Stimulated activated CD8-positive, alpha-beta memory T cell treated with anti-CD3 and anti-CD28 coated beads, Interleukin-15, amount 100 ng/mL, for 24 hours (primary cell): ENCODE measurements at places on chromosomes 13 and 19.

- DNase-seq = no peak
Measured at GRCh38 chr13:51759240-51759639, 44.7 kb downstream of the DHRS12 start.

GRCh38 chr13:41917641-41918040 lies 43.3 kb downstream of the VWA8 start:
- DNase-seq = no peak

- DNase-seq = no peak
Measured at GRCh38 chr13:37290716-37291505, 185.4 kb upstream of the CSNK1A1L start.

GRCh38 chr13:80814541-80814940 lies 473.6 kb upstream of the SPRY2 start:
- no peak for DNase-seq

GRCh38 chr19:28468701-28469459 lies 744.1 kb downstream of the UQCRFS1 start:
- DNase-seq = no peak

- no peak for DNase-seq
Measured at GRCh38 chr19:42290523-42291434, 11.2 kb upstream of the PRR19 start.

- no peak for DNase-seq
Measured at GRCh38 chr19:9139609-9140158, 513 bp upstream of the ZNF317 start.

GRCh38 chr19:46107371-46107770 lies 17.1 kb downstream of the IGFL3 start:
- DNase-seq = no peak

GRCh38 chr19:50368649-50369570 lies 3.5 kb upstream of the NAPSA start:
- DNase-seq = peak; percentile 57

GRCh38 chr13:31322026-31322425 lies 122.3 kb downstream of the B3GLCT start:
- DNase-seq = no peak

DNA sequence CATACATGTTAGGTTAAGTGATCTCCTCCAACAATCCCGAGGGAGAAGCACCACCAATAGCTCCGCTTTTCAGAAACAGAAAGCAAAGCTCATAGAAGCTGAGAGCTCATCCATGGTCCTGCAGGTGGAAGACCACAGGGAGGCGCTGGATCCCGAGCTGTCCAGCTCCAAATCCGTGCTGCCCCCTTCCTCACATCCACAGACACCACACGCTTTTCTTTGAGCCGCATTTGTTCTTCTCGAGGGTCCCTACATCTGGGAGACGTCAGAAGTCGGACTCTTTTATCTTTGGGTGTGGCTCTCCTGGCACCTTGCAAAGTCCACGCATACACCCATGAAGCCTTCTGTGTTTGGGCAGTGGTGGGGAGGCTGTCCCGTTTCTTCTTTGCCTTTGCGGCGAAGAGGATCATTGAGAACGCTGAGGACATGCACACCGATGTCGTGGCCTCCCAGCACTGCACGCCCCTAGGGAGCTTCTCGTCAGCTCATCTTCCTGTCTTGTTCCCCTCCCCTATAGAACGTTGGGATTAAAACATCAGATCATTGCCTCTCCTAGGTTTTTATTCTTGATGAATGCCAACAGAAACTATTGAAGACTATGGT lies 184.8 kb downstream of the TEX29 start:
- DNase-seq = no peak

- no peak for DNase-seq
Measured at GRCh38 chr19:10379880-10380312, 476 bp downstream of the TYK2 start.

GRCh38 chr13:106186366-106187030 lies 349.0 kb downstream of the EFNB2 start:
- DNase-seq = no peak

GRCh38 chr19:56109226-56109625 lies 11.9 kb downstream of the ZNF787 start:
- no peak for DNase-seq

GRCh38 chr13:27830010-27830409 lies 37.7 kb downstream of the GSX1 start:
- peak; percentile 51 for DNase-seq

- peak; percentile 13 for DNase-seq
Measured at GRCh38 chr13:19862481-19863313, 752 bp downstream of the ZMYM5 start.

- DNase-seq = no peak
Measured at GRCh38 chr13:81577601-81578195, 1236.8 kb upstream of the SPRY2 start.

DNA sequence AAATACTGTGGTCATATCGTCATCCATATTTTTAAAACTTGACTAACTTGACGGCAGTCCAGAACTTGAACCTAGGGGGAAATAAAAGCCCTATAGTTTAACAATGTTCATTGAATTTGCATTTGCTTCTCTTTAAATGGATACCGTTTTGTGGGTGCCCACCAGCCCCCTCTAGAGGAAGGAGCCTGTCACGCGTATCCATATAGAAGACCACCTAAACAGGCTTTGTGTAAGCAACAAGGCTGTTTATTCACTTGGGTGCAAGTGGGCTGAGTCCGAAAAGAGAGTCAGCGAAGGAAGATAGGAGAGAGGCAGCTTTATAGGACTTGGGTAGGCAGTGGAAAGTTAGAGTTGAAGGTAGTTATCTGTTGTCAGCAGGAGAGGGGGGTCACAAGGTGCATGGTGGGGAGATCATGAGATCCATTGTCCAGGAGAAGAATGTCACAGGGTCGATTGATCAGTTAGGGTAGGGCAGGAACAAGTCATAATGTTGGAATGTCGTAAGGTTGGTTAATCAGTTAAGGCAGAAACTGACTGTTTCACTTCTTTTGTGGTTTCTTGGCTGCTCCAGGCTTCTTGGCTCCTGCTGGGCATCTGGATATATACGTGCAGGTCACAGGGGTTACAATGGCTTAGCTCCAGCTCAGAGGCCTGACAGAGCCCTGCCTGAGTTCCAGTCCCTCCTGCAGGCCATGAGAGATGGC lies 42.5 kb upstream of the ANKRD10 start:
- no peak for DNase-seq

DNA sequence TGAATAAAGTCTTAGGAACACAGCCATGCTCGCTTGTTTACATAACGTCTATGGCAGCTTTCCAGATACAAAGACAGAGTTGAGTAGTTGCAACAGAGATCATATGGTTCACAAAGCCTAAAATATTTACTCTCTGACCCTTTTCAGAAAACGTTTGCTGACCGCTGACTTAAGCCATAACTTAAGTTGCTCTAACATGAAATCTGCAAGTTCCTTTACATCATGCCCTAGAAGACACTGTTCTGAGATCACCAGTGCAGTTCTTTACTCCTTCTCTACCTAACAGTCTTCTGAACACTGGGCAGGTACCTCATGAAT lies 166.4 kb downstream of the DCLK1 start:
- DNase-seq = no peak

GRCh38 chr13:27562457-27562856 lies 57.9 kb downstream of the LNX2 start:
- no peak for DNase-seq

DNA sequence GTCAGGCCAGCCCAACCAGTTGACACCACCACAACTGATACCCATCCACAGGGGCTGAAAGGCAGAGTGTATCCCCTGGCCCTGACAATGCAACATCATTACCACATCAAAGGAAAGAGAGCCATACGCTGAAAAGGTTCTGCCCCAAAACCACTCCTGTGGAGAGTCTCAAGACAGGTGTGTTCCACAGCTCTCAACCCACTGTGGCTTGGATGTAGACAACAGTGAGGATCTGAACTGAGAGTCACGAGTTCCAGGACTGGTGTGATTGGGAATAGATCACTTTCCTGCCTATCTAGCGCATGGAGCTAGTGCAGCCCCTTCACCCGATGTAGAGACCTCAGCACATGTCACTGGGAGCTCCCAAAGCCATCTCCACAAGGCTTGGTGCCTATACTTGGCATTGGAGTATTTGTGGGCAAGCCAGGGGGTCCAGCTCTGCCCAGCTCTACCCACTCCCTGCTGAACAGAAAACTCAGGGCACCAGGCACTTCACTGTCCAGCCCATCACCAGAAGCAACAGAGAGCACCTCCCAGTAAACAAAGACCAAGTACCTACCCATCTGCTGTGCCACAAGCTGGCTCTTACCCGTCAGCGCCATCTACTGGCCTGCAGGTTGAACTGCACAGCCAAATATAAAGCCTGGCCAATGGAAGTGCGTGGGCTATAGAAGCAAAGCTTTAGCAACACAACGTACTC lies 579.5 kb downstream of the UQCRFS1 start:
- no peak for DNase-seq

- DNase-seq = no peak
Measured at GRCh38 chr13:88925954-88926353, 1254.8 kb downstream of the SLITRK5 start.

DNA sequence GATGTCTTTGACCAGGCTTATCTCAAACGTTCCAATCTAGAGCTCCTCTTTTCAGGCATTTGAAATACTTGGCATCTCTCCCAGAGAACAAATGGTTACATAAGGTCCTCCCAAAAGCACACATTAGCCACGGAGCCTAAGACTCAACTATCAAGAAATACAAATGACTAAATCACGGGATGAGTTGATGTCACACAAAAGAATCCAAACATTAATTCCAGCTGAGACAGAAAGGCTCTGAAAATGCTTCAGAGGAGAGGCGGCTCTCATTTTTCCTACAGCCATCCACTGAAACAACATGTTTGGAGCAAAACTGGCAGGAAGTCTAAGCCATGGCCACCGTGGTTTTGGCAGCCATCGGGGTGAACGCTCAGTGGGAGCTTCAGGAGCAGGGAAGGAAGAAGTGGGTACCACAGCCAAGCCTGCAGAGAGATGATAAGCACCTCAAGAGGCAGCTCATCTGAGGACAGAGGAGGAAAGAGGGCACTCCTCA lies 122.5 kb downstream of the STK24 start:
- DNase-seq = no peak

GRCh38 chr19:11400798-11401197 lies 16.7 kb upstream of the EPOR start:
- DNase-seq = no peak

DNA sequence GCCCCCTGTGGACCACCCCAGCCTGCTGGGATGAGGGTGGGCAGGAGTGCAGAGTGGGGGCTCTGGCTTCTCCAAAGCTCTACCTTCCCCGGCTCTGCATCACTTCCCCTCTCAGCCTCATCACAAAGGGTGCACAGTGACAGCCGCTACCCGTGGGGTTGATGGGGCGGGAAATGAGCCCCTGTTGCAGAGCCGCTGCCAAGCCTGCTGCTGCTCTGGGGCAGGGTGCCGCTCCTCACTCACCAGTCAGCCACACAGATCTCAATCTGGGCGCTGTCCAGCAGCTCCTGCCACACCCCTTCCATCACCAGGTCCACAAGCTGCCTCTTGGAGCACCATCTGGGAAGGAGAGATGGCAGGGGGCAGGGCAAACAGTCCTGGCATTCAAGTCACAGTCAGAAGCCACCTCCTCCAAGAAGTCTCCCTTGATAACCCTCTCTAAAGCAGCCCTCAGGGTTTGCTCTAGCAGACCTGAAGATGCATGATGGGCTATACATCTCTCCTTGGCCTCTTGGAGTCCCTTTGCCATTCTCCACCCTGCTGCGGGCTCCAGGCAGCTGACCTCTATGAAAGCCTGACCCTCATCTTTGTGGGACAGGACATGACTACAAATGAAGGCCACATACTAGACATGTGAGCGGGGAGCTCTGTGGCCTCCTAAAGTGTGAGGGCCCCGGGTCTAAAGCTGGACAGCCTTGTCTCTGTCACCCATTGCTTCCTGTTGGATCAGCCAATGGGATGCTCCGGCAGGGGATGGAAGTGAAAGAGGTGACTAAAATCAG lies 15.7 kb downstream of the MRPS12 start:
- no peak for DNase-seq

GRCh38 chr19:13149628-13150186 lies 468 bp downstream of the STX10 start:
- DNase-seq = no peak

DNA sequence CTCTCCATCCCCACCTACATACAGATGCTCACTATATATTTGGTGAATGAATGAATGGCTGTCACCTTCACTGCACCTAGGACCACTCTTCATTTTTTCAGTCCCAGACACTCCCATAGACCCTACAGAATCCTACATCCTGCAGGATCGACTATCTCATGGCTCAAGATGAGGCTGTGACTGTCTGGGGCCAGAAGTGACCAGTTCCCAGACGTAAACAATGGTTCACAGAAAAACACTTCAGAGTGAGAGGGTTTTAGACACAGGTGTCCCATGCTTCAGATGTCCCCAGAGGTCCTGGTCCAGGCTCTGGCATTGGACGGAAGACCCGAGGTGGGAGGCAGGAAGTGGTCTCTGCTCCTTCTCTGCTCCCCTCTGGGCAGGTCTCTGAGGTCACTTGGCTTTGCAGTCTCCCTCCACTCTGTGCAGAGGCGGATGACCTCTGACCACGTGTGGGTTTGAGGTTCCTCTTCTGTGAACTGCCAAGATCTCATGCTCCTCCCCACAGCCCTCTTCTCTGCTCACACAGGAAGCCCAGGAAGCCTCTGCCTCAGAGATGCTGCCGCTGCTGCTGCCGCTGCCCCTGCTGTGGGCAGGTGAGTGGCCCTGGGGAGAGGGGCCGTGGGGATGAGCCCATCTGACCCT lies 24.9 kb downstream of the SIGLEC7 start:
- no peak for DNase-seq

- no peak for DNase-seq
Measured at GRCh38 chr13:37129866-37130265, 24.4 kb upstream of the CSNK1A1L start.

GRCh38 chr13:97781891-97782305 lies 171.6 kb upstream of the IPO5 start:
- DNase-seq = no peak

DNA sequence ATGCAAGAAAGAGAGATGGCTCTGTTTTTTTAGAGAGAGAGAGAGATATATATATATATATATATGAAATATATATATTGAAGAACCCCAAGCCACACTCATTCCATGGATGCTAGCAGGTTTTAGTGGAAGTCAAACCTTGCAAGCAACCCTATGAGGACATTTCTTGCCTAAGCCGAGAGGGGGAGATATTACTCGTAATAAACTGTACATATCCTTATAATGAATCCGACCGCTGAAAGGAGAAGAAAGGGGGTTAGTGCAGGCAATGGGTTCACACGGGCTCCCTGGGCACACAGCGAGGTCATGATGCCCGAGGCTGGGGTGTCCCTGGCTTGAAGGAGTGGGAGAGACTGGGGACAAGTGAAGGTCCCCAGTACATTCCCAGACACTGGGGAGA lies 78.3 kb downstream of the IER2 start:
- DNase-seq = no peak

- DNase-seq = no peak
Measured at GRCh38 chr13:42215578-42216421, 56.2 kb upstream of the AKAP11 start.
